HFFc6 (cell line): ENCODE measurements at places on chromosomes 12 and 14. TPM values are rescaled to one million over a fixed set of nuclear protein-coding genes. Genes with fewer than 3 reads are reported as not detected.

DNA sequence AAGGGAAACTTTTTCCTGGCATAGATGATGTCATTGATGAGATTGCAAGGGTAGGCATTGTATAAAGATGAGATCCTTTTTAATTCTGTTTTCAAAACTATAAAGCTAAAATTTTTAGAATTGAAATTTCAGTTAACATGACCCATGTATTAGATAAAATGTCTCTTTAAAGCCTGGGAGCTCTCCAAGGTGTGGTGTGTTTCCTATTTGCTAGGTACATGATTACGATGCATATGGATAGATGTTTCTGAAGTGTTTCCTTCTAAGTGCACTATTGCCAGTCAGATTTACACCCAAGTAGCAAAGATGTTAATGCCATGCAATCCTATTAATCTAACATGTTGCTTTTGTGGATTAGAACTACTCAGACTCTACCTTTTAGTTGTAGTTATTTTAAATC, 834.7 kb downstream of the DIO2 start:
- H3K4me1 ChIP-seq: no peaks in the 10 kb centered on the region
- no peaks in the 10 kb centered on the region for H3K36me3 ChIP-seq
- DNase-seq: no peak
- H3K27me3 ChIP-seq: no peaks in the 10 kb centered on the region; the same call in none of the 2 replicates
- H3K4me3 ChIP-seq: no peak overlapping the region

- H3K4me3 ChIP-seq: no peak overlapping the region
- H3K36me3 ChIP-seq: peaks cover 5% of the 10 kb centered on the region; the same call in 1 of the 2 replicates
- H3K4me1 ChIP-seq: no peaks in the 10 kb centered on the region
These were observed 17.1 kb downstream of the SLC25A3 start for GRCh38 chr12:98610596-98610995.

DNA sequence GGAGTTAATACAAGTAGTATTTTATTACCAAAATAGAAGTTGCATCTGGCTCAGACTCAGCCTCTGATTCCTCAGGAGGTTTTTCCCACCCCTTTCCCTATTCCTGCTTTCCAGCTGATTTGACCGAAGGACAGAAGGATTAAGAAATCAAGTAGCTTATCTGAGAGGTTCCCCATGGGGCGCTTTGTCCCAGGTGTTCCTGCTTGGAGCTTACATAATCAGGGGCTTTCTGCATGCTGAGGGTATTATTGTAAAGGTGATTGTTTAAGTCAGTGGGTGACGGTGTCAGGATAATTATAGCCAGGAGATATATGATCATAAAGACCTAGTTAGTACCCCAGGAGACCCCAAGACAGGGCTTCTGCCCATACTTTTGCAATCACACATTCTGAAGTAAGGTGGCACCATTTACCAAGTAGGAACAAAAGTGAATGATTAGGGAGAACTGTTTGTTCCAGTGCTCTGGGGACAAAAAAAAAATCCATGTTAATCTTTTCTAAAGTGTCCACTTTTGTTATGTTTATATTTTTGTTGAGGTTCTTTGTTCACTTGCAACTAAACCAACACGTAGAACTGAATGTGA, 921.3 kb downstream of the NRXN3 start:
- peaks cover 5% of the 10 kb centered on the region; the same call in 1 of the 2 replicates for H3K27me3 ChIP-seq
- 0 out of 2 replicates have a peak, but pooled peaks cover 5% of the 10 kb centered on the region for H3K4me1 ChIP-seq
- no peaks in the 10 kb centered on the region for H3K36me3 ChIP-seq
- H3K4me3 ChIP-seq: no peak overlapping the region
- no peak for DNase-seq
- H3K27ac ChIP-seq: no peak overlapping the region

GRCh38 chr12:103392722-103393121, 103.0 kb downstream of the C12orf42 start:
- H3K36me3 ChIP-seq: no peaks in the 10 kb centered on the region
- H3K27ac ChIP-seq: no peak overlapping the region
- no peak overlapping the region for H3K4me3 ChIP-seq
- peaks cover 3% of the 10 kb centered on the region; the same call in 1 of the 2 replicates for H3K27me3 ChIP-seq

DNA sequence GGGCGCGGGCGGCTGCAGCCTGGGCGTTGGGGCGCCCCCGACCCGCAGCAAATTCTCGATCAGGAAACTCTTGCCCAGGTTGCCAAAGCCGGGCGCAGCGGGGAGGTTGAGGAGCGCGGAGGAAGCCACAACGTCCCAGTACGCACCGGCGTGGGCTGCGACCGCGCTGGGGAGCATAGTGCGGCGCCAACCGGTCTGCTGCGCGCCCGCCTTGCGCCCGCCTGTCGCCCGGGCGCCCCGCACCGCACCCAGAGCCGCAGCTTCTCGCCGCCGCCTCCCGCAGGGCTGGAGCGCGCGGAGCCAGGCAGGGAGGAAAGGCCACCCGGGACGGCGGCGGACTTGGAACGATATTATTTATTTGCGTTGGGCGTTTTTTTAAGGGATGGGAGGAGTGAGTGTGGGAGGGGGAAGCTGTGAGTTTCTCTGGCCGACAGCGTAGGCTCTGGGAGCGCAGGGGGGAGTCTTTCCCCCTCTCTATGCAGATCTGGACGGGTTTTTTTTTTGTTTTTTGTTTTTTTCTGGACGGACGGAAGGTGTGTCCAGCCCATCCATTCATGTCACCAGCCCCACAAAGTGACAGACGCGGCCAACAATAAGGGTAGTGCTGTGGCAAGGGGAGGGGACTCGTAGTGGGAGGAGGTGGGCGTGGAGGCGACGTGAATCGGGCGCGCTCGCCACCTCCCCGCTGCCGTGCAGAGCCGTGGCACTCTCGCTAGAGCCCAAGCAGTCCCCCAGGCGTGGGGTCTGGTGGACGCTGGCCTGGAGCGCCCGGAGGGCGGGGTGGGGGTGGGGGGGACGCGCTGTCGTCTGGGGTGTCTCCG, at the start of gene DBX2:
DBX2 (minus strand) TSS at position 349 of the 821 bp plus-strand sequence; CDS start at position 177, 172 bp downstream.
- H3K4me1 ChIP-seq: no peaks in the 10 kb centered on the region

DNA sequence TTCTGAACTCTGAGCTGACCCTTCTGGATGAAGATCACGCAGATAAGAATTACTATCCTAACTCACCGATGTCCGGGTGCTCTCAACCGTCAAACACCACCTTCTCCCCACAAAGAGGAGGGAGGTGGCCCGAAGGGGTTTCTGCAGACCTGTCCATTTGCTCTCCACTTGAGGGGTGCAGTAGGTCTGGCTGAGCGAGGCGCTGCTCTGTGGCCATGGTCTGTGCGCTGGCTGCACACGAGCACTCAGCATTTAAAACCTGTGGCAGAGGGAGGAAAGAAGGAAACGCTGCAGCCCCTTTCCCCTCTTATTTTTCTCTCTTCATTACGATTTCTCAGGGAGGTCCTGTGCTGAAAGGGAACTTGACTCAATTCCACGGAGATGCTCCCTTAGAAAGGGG, 1.5 kb upstream of the HOXC13 start:
- no peaks in the 10 kb centered on the region for H3K36me3 ChIP-seq
- H3K27me3 ChIP-seq: peaks cover 76% of the 10 kb centered on the region
- no peak overlapping the region for H3K27ac ChIP-seq
- peaks cover 6% of the 10 kb centered on the region for H3K4me1 ChIP-seq
- no peak overlapping the region for H3K4me3 ChIP-seq
- no peak for DNase-seq

The CCDC177 gene
- total RNA-seq: not detected in 3 replicates

The NKX2-1 gene
- total RNA-seq: not detected in 2 replicates

The KCNC2 gene
- total RNA-seq: not detected in 3 replicates

The FRS2 gene
- 31.4 to 35.8 TPM (median 32.0 TPM) in 3 replicates for total RNA-seq

The SUPT16H gene
- total RNA-seq: 66.1 to 82.7 TPM (median 79.8 TPM) in 3 replicates
